ENCODE measurements at places on chromosomes 2 and 18.

DNA sequence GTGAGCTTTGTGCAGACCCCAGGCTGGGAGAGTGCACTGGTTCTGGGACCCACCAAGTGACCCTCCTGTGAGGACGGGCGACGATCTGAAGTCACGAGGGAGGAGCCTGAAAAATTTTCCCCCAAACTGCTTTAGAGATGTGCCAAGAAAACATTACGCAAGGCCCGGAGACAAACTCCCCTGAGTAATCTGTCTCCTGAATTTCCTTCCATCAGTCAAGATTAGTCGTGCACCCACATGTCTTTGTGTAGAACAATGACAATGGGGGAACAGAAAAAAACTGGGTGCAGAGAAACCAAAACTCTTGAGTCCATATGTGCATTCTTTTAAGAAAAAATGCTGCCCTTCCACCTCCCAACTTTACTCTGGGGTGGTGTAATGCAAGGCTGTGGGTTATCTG is 12.6 kb upstream of the NCK2 start:
- DNase-seq = no peak

DNA sequence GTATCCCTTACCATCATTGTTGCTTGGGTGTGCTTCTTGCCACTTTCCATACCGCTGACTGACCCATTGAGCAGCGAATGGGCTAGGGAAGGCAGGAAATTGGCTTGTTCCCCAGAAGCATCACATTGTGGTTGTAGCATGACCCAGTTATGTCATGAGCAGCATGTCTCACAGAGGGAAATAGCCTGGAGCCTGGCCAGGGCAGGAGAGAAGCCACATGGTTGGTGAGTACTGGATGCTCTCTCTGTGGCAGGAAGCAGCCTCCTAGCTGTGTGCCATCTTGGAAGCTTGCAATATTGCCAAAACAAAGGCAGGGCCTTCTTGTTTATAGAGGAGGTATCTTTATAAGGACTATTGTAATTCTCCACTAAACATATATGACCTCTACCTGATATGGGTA is 482.6 kb downstream of the PIK3C3 start:
- no peak for DNase-seq

- no peak for DNase-seq
Measured at GRCh38 chr2:98507461-98507860, 62.8 kb downstream of the INPP4A start.

DNA sequence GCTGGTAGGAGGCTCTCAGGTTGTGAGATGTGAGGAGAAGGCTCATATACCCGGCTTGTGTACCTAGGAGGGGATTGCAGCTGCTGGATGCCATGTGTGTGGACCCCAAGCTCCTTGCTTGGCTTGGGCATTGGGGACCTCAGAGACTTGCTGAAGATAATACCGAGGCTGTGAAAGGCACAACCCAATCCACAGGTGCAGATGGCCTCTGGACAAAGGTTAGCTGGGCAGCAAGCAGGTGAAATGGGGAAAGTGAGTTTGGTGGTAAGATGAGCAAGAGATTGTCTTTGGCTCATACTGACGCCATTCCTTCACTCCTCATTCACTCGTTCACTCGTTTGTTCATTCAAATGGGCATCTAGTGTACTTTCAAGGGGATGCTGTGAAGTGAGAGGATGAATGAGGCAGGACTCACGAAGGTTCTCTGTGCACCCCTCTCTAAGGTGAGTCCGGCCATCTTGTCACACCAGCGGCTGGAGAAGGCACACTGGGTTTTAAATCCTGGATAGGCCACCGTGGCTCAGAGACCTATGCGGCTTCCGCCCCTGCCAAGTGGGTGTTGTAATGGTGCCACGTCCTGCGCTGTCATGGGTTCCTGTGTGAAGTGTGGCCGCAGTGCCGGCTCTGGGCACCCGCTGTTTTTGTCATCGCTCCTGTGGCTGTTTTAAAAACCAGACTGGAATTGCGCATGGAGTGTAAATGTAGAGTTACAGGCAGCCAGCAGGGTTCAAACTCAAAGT is 13.7 kb downstream of the FBLN7 start:
- DNase-seq = no peak

- DNase-seq = no peak
Measured at GRCh38 chr18:46096651-46097300, 1.3 kb downstream of the ATP5F1A start.

GRCh38 chr2:108330979-108331378 is 42.3 kb downstream of the SULT1C2 start:
- DNase-seq = no peak

DNA sequence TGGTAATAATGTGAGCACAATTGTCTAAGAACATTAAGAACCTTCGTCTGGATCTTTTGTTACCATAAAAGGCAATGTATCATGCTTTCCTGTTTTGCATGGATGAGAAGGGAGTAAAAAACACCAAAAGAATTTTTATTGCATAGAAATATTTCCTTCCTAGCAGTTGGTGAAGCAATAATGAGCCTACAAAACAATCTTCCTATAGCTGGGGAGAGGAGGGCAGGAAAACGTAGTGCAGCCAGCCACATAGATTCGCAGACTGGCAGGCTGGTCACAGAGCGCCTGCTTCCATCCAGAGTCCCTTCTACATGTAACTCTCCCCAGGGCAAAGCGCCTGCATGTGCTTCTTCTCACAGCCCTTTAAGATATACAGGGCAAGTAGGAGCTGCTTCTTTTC is 190.4 kb downstream of the BABAM2 start:
- DNase-seq = no peak

- DNase-seq = no peak
Measured at GRCh38 chr2:195842932-195843331, 185.9 kb downstream of the SLC39A10 start.

DNA sequence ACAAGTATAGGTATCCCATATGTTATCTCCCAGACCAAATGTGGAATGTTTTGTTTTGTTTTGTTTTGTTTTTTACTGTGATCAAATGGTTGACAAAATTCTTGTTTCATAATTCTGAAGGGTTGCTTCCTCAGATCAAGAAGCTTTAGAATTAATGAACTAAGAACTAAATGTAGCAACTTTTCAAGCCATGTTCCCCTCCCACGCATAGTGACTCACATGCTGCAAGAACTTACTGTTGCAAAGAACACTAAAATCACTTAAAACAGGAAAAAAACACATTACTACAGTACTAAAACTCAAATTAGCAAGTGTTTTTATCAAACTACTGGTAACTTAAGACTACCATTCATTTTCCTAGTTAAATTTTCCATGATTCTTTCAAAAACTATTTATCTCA is 30.6 kb downstream of the HNRNPLL start:
- DNase-seq = no peak

- no peak for DNase-seq
Measured at GRCh38 chr2:7649461-7650228, 732.4 kb downstream of the RNF144A start.

DNA sequence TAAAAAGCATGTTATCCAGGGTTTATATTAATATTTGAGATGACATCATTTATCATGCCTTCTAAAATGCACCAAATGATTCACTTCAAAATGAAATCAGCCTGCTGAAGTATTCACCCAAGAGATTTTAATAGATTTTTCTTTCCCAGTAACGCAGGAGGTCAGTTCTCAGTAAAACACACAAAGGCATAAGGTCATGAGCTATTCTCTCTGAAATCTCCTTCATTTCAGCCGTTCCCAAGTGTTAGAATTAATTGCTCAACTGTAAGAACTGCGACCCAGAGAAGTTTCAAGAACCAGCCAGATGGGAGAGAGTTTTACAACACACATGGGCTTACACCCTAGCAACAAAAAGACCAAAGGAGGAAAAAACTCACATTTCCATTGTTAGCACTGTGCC is 84.2 kb upstream of the PHLPP1 start:
- DNase-seq = no peak

GRCh38 chr2:38106405-38107094 is 30.6 kb upstream of the CYP1B1 start:
- no peak for DNase-seq

- peak; percentile 85 for DNase-seq
Measured at GRCh38 chr2:8525582-8526402, 156.1 kb upstream of the ID2 start.

DNA sequence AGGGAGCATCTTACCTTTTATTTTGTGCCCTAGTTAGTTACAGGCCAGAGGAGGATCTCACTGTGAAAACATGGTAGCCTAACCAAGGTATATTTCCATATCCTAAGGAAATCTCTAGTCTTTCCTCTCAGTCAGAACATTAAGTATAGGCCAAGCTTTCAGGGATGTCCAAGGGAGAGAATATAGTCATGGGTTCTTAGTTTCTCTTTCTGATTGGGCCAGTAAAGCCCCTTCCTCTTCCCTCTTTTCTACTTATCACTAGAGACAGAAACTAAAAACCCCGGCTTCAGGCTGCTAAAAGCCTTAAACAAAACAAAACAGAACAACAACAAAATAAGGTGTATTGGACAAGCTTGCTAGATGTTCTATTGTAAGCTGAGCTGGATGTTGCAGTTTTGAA is 44.3 kb upstream of the TNFRSF11A start:
- DNase-seq = no peak

- DNase-seq = no peak
Measured at GRCh38 chr2:9303528-9304225, 97.1 kb downstream of the ASAP2 start.

DNA sequence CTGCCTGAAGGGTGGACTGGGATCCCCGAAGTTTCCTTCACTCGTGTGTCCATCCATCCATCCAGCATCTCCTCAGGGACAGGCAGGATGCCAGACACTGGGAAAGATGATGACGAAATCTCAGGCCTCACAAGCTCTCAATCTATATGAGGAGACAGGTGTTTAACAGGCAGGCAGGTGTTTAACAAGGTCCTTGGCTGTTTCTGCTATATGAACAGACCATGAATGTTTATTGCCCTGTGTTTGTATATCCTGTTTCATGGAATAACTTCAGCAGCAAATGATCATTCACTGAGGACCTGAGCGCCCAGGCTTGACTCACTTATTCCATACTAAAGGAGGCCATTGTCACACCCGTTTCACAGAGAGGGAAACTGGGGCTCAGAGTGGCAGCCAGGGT is 685.8 kb upstream of the HS6ST1 start:
- DNase-seq = no peak

GRCh38 chr2:138724729-138725459 is 55.3 kb downstream of the NXPH2 start:
- no peak for DNase-seq

DNA sequence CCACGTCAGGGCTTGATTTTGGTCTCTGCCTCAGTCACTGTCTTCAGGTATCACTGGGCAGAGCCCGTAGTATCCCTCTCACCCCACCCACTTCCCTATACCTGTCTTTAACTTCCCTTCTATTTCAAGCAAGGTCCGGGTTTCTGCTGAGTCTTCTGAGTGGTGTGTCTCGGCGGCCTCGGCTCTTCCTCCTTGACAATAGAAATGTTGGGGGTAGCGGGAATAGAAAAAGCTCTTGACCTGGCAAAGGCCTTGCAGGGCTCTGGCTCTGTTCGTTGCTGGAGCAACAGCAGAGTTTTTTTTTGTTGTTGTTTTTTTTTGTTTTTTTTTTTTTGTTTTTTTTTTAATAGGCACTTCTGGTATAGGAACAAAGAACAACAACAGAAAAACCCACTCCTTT is 16.0 kb upstream of the IGFBP5 start:
- no peak for DNase-seq

DNA sequence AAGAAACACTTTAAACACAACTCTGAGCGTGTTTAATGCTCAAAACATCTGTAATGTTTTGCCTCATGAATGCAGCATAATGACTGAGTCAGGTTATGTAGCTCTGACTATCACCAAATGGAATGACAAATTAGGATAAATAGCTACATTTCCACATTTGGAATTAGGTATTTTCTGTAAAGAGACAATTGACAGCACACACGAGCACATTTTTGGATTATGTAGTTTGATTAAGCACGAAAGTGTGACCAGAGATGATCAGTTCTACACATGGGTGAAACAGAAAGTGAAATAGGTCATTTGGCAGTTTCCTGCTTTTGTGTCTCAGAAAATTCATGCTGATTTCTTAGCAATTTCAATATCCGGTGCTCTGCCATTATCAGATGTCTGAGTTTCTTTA is 29.0 kb downstream of the LPIN1 start:
- no peak for DNase-seq

- no peak for DNase-seq
Measured at GRCh38 chr2:170930131-170930990, 1.3 kb downstream of the GORASP2 start.

GRCh38 chr2:161113693-161114575 is 46.3 kb upstream of the TANK start:
- no peak for DNase-seq

DNA sequence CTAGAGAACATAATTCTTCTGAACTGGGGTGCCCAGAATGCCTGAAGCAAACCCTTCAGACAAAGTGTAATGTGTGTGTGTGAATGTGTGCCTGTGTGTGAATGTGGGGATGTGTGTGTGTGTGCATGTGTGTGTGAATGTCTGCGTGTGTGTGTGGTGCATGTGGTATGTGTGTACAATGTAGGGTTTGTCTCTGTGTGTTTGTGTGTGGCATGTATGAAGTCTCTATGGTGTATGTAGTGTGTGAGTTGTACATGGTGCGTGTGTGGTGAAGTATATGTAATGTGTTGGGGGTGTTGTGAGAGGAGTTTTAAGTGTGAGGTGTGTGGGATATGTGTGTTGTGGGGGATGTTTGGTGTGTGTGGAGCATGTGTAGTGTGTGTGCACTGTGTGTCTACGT is 129.3 kb upstream of the SOX11 start:
- no peak for DNase-seq

- no peak for DNase-seq
Measured at GRCh38 chr2:60560734-60561644, 7.5 kb upstream of the BCL11A start.

- DNase-seq = no peak
Measured at GRCh38 chr2:2326068-2327040, 4.7 kb downstream of the MYT1L start.

- DNase-seq = no peak
Measured at GRCh38 chr2:13745330-13745729, 887.2 kb upstream of the LRATD1 start.

- DNase-seq = no peak
Measured at GRCh38 chr2:226308986-226309385, 490.6 kb downstream of the IRS1 start.

- DNase-seq = no peak
Measured at GRCh38 chr2:96762529-96763311, 2.0 kb downstream of the CNNM4 start.

DNA sequence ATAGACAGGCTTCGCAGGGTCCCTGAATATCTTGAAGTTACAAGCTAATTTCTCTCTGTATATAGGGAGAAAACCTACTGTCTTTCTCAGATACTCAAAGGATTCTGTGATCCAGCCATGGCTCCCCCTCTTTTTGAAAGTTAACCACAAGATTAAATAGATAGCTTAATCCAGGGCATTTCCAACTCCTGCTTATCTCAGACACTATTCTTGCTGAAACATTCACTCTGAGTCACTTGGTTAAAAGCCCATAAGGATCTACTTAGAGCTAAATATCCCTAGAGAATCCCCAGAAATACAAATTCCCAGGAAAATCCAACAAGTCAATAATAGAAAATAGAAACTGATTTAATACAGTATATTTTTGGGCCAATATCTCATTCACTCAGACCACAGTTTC is 179.1 kb upstream of the LYPD1 start:
- DNase-seq = no peak

GRCh38 chr2:224440988-224441387 is 39.1 kb upstream of the FAM124B start:
- no peak for DNase-seq

GRCh38 chr2:73008766-73009135 is 62.8 kb downstream of the SFXN5 start:
- DNase-seq = no peak
